Skeletal muscle tissue (tissue), 5 donors: ENCODE measurements at places on chromosomes 3 and 15. TPM values are rescaled to one million over a fixed set of nuclear protein-coding genes. Genes with fewer than 3 reads are reported as not detected.

FEZF2 gene
- total RNA-seq, result not detected

GABRR3 gene
- not detected for total RNA-seq

TEX55 gene
- total RNA-seq, result not detected

TBCCD1 gene
- total RNA-seq, result 14.6 TPM

MUC13 gene
- not detected for total RNA-seq

LHFPL4 gene
- not detected for total RNA-seq

WNT7A gene
- total RNA-seq, result not detected

CNTN4 gene
- total RNA-seq, result 11.0 TPM

BFSP2 gene
- total RNA-seq, result 2.1 TPM

DISP2 gene
- under 0.01 TPM for total RNA-seq

GPR62 gene
- 0.52 TPM for total RNA-seq

FBXW12 gene
- 0.52 TPM for total RNA-seq

STX19 gene
- total RNA-seq, result not detected

AP3B2 gene
- not detected for total RNA-seq

CCR3 gene
- not detected for total RNA-seq

SERPINI2 gene
- not detected for total RNA-seq

SLCO2A1 gene
- total RNA-seq, result 0.52 TPM
